ENCODE measurements at places on chromosomes 13 and 19.

- no peak for DNase-seq
Observed at GRCh38 chr13:41767801-41768200, 193.1 kb downstream of the VWA8 start.

GRCh38 chr19:42081584-42082203, 5.7 kb downstream of the ZNF574 start:
- peak; percentile 82 for DNase-seq

GRCh38 chr13:98514288-98514687, 62.6 kb downstream of the STK24 start:
- no peak for DNase-seq

DNA sequence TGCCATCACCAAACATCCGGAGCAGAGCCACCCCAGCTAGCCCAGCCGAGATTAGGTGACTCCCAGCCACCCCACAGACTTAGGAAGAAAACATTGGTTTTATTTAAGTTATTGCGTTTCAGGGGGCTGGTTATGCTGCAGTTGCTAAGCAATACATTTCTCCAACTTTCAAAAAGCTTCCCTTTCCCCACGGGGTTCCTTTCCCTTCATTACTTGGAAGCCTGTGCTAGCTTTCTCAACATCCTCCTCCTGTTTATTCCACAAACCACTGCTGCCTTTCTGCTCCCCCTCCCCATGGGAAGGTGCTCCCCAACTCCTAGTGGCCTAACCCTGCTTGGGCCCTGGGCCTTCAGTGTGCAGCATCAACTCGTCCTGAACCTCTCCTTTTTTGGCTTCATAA, 52.6 kb downstream of the CDADC1 start:
- DNase-seq = no peak

DNA sequence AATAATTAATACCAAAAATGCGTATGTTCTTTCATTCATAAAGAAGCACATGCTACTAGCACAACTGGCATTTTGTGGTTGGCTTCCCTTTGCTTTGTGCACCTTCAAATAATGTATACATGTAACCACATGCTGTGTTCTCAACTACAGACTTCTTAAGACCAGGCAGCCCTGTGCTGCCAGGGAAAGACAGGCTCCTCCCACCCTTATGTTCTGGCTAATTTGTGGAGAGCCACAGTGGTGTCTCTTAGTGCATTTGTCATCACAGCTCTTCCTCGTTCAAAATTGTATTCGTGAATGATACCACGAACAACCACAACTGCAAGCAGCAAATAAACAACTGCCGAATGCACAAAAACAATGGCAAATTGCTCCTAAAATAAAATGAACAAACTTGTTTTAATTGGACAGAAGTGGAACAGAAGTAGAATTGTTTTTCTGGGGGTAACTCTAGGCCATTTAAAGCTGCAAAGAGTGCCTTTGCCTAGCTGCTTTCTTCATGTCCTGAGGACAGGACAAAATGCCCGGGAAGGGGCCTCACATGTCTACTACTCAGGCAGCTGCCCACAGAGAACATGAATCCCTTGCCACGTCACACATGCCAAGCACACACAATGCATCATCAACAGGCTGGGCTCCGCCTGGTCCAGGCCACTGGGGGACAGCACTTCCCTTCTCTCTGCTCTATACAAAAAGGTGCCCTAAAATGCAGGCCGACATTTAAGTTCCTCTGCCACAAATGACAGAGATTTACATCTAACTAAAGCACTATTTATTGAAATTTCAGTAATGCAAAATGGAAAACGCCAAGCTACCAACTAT, 21.7 kb downstream of the IRS2 start:
- no peak for DNase-seq

DNA sequence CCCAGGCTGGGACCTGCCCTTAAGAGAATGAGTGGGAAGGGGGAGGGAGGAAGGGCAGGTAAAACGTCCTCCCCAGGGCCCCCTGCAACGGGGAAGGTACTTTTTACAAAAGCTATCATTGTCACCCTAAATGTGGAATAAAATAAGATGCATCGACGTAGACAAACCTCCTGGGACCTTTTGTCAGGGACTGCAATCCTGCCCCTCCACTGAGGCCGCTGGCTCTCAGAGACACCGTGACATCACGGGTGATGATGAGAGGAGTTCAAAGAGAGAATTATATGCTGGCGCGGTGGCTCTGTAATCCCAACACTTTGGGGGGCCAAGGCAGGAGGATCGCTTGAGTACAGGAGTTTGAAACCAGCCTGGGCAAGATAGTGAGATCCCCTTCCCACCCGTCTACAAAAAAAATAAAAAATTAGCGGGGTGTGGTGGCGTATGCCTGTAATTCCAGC, 1.8 kb upstream of the MYBPC2 start:
- DNase-seq = no peak

DNA sequence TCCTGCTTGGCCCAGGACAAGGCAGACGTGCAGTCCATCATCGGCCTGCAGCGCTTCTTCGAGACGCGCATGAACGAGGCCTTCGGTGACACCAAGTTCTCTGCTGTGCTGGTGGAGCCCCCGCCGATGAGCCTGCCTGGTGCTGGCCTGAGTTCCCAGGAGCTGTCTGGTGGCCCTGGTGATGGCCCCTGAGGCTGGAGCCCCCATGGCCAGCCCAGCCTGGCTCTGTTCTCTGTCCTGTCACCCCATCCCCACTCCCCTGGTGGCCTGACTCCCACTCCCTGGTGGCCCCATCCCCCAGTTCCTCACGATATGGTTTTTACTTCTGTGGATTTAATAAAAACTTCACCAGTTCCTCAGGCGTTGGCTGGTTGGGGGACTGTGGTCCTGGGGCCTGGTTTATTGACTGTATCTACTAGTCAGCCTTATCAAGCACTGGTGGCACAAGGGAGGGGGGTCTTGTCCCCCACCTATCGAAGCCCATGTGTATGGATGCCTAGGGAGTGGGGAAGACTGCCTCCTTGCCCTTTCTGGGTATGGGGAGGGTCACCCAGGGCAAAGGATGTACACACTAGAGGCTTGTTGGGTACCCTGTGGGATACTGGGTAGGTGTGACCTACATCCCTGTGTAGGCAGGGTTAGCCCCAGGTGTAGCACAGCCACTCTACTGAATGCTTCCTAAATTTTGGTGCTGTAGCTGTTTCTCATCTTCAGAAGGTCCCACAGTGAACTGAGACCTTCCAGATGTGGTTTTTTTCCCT, 4.4 kb downstream of the CHMP2A start:
- no peak for DNase-seq

- DNase-seq = no peak
Observed at GRCh38 chr19:19134687-19135158, 3.6 kb downstream of the TMEM161A start.

GRCh38 chr13:109870274-109870673, 83.9 kb upstream of the IRS2 start:
- DNase-seq = no peak

DNA sequence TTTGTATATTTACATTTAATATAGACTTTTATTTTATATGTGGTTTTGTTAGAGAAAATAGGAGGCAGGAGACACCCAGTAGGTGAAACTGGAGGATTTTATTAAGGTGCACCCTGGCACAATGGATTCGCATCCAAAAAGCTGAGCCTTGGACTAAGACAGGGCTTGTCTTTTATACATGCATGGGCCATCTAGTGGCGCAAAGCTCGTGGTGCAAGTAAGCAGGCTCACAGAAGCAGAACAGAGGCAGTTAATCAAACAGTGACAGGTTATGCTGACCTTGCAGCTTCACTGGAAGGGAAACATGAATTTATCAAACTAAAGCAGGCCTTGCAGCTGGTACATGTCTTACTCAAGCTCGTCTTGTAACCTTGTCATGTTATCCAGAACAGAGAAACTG, 58.8 kb upstream of the ZNF681 start:
- no peak for DNase-seq

DNA sequence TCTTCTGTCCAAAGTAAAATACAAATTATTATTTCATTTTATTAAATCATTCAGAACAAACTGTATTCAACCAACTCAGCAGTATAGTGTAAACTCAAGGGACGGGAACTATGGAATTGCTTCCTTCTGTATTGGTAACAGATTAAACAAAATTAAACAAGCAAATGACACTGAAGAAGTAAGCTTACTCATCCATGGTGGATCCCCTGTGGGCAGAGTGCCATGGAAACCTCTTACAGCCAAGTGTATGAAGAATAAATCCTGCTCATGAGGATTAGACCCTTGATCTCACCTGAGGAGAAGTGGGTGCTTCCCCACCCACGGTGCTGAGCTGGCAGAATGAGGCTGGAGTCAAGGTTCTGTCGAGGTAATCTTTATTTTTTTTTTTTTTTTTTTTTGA, 18.0 kb upstream of the RFXAP start:
- DNase-seq = no peak

DNA sequence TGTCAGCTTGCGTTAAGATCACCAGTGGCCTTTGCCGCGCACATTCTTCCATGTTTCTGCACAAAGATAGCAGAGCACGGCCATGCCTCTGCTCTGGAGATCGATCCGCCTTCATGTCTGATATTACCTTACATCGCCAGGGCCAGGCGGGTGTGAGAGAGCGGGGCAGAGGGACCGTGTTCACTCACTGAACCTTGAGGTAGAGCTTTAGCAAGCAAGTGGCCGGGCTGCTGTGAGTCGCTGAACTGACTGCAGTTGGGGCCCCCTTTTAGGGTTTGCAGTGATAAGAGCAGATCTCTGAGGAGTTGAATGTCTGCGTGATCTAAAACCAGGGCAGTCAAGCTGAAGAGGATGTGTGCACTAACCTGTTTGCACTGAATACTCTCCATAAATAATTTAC, 275.4 kb upstream of the OBI1 start:
- no peak for DNase-seq

DNA sequence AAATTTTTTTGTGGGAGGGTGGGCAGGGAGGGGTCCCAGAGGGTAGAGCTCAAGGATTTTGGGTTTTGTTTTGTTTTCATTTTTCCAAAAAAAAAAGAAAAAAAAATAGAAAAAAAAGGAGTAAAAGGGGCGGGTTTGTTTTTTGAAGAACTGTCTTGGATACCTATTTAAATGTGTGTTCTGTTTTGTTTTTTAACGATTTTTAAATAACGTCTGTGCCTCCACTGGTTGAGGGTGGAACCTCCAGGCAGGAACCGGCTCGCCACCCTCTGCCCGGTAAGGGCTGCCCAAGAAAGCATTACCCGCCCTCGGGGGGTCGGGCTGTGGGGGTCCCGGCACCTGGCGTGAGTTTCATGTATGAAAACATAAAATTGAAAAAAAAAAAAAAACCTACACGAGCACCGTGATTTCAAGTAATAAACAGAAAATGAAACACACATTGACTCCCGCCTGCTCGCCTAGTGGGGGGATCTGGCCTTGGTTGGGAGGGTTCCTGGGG, 10.4 kb downstream of the MIDN start:
- no peak for DNase-seq

GRCh38 chr19:13633109-13633508, 126.8 kb upstream of the CACNA1A start:
- DNase-seq = no peak

DNA sequence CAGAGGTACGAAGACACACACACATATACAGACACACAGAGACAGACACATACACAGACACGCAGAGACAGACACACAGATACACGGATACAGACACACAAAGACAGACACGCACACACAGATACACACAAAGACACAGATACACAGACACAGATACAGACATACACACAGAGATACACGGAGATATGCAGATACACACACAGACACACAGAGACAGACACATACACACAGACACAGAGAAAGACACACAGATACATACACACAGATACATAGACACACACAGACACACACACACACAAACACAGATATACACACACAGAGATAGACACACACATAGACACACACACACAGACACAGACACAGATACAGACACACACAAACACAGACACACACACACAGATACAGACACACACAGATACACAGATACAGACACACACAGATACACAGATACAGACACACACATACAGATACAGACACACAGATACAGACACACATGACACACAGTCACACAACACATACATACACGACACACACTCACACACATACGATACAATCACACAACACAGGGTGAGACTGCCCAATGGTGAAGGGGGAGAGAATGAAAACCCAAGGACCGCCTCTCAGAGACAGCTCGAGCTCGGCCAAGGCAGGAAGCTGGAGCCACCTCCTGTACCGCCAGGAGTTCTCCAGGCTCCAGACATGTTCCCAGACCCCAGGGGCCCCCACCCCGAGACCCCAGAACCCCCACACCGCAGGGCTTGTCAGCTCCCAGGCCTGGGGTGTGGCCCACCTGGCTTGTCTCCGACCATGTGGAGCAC, 8.8 kb upstream of the CCER2 start:
- no peak for DNase-seq

GRCh38 chr13:40024204-40024966, 368.9 kb downstream of the COG6 start:
- DNase-seq = no peak

- DNase-seq = no peak
Observed at GRCh38 chr13:37544995-37545394, 53.6 kb downstream of the POSTN start.

DNA sequence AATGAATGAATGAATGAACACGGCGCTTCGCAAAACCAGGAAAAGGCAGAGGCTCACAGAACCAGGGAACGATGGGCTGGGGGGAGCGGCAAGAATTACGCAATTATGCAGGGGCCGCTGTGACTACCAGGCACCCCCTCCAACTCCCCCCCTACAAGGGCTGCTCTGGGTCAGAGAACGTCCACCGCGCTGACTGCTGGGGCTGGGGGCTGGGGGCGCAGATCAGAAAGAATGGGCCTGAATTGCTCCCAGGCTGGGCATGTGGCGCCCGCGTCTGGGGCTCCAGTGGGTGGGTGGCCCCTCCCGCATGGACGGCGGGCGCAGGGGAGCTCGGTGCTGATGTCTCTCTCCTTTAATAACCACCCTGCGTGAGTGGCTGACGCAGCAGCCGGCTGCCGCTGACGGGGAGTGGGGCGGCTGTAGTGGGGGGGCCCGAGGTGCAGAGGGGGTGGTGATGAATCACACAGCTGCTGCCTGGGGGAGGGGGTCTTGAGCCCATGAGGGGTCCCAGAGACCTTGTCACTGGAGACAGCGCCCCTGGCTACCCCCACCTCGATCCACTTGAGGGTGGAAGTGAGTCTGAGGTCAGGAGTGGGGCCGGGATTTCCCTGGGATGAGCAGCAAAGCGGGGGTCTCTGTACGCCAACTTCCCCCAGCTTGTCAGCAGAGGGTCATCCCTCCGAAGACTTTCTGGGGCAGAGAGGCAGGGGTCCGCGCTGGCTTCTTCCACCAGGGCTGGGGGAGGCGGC, 1.5 kb upstream of the CIRBP start:
- DNase-seq = no peak

GRCh38 chr19:33216198-33216830, 9.3 kb downstream of the SLC7A10 start:
- no peak for DNase-seq

DNA sequence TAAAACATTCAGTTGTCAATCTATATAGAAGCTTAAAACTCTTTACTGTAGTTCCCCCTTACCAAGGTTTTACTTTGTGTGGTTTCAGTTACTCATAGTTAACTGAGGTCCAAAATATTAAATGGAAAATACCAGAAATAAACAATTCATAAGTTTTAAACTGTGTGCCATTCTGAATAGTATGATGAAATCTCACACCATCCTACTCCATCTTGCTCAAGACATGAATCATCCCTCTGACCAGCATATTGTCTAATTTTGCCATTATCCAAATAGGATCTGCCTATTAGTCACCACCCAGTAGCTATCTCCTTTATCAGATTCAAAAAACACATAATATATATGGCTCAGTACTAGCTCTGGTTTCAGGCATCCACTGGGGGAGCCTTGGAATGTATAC, 22.4 kb downstream of the ZNF571 start:
- no peak for DNase-seq

- no peak for DNase-seq
Observed at GRCh38 chr19:4916292-4917082, 7.2 kb downstream of the UHRF1 start.

- DNase-seq = no peak
Observed at GRCh38 chr13:43222086-43222485, 198.7 kb downstream of the DNAJC15 start.

GRCh38 chr13:80334597-80335260, 6.2 kb downstream of the SPRY2 start:
- no peak for DNase-seq
